ENCODE measurements at places on chromosomes 2 and 18.
A peak's percentile ranks its signal among the peaks of the same experiment; 100 is the strongest.

DNA sequence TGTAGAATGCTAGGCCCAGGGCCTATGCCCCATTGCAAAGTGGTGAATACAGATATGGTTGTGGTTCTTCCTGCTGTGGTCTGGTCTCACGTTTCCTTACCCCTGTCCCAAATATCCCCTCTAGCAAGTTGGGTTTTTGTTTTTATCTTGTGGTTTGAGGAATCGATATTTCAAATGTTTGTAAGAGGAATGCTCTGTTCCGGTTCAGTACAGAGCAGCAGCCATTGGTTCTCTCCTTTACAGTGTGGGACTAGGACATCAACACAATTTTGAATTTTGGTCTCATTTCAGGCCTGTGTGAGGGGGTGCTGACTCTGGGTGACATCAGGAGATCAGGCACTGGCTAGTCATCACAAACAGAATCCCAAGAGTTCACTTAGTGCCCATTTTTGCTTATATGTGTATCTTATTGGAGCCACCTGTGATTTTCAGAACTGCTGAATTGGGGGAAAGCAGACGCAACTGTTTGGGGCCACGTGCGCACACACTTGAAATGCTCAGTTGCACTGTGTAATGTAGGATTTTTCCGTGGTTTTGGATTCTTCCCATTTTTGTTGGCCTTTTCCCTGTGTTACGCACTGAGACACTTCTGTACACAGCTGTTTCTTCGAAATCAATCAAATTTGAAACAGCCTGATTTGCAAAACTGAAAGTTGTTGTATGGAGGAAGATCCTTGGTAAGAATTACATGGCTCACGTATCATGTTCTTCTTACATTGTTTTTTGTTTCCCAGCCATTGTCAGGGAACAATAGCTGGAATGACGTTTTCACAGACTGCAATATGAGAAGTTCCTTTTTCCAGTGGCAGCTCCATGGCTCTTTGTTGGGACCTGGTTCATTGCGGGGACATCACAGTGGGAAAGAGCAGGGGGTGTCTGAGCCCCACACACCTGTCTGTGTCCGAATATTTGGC, 8.6 kb downstream of the SH3BP4 start:
- DNase-seq = no peak

GRCh38 chr2:48247206-48247605, 282.7 kb upstream of the STON1 start:
- DNase-seq = no peak

GRCh38 chr2:106037262-106037661, 156.8 kb downstream of the UXS1 start:
- no peak for DNase-seq

- no peak for DNase-seq
These were observed 261.3 kb downstream of the CLIP4 start for GRCh38 chr2:29376541-29376940.

DNA sequence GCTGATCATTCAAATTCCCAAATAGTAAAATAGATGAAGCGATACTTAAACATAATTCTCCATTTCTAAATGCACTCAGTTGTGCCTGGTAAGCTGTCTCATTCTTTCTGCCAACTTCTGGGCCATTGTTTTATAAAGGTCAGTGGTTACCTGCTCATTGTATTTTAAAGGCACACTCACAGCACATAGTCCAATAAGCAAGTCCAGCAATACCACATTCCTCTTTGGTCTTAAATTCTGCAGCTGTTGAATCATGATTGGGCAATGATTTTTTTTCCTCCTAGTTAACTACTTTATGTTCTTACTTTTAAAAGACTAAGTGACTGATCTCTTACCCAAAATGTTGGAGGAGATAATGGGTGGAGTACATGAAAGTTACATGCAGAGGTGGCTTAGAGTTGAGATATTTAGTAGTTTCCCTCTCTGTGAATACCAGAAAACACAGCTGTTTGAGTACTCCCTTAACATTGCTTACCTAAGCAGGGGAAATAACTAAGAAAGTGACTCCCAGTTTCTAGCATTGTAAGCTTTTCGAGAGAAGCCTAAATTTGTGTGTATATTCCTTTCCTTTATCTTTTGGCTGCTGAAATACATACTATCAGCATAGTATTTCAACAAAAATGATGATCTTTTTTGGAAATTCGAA, 220.7 kb downstream of the CAMKMT start:
- no peak for DNase-seq

DNA sequence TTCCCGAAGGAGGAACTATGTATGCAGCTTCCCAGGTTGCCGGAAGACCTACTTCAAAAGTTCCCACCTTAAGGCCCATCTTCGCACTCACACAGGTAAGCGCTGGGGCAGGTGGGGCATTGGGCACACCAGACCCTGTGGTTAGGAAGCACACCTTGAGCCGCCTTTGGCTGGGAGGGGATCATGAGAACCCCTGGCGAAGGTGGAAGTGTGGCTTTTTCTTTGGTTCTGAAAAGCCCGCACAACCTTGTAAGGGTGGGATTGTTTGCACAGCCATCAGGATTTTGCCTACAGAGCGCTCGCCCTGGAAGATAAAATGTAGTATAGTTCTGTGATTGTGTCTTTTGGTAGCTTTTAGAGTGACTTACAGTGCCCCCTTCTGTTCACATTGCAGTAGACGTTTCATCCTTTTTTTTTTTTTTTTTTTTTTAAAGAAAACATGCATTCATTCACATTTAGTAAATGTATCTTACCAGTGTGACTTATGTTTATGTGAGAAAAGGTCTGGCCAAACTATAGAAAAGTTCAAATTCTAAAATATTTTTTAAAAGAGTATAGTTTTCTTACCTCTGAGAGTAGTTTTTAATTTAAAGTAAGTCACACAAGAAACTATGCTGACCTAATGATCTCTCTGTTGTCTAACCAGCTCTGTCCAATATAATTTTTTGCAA, 5.3 kb downstream of the KLF11 start:
- DNase-seq = no peak

DNA sequence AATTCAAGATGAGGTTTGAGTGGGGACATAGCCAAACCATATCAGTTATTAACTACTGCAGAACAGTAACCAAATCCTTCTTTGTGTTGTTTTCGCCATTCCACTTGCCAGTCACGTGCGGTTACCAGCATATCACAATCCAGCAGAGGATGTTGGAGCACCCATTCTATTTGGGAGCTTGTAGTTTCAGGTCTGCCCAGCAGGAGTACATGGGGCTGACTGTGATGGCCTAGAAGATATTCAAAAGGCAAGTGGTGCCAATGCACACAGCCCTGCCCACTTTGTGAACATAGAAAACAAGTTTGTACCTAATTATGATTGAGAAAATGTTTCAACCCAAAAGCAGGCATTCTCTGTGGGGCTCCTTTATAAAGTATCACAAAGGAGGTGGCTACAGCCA, 57.0 kb downstream of the ZNF519 start:
- no peak for DNase-seq

DNA sequence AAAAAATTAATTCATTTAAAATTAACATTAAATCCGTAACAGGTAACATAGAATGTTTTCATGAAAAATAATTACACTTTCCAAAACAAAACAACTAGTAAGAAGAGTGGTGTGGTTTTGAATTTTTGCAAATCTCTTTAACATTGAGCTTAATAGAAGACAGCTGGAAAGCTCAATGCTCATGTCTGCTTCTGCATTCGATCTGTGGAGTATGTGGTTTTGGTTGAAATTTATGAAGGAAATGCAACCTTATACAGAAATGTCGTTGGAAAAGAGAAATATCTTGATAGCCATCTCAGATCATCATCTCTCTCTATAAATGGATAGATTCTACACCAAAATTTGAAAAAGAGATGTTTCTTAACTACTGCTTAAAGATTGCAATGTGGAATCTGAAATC, 17.3 kb upstream of the FHL2 start:
- DNase-seq = no peak

- no peak for DNase-seq
These were observed 37.0 kb upstream of the GRHL1 start for GRCh38 chr2:9914384-9915065.

DNA sequence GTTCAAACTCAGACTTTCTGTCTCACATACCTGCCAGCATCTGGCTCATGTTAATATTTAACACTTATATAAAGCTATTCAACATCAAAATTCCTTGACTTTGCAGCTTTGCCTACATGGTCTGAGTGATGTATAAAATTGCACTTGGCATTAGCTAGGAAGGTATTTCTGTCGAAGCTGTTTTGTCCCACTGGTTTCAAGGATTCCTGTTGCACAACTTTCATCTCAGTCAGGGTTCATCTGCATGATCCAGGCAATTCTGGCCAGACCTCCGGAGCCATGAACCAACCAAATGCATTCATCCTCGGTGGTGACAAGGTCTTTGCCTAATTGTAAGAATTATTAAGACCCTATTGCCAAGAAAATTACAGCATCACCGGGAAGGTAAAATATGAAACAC, 185.4 kb downstream of the ZEB2 start:
- no peak for DNase-seq

DNA sequence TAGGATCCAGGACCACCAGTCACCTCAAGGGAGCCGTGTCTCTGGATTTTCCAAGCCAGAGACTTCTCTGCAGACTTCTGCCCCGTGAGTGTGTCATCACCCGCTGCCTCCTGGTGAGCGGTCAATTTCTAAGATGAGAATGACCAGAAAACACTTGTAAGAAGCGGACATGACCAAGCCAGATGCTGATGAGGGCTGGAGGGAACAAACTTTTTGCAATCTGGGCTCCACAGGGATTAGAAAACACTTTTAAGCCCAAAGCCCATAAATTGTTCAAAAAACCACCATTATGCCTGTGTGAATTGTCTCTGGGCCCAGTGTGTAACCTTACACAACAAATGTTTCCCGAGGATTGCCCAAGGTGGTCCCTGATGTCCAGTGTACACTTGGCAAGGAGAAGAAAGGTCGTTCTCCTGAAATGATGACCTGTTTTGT, 5.3 kb upstream of the NPPC start:
- no peak for DNase-seq

DNA sequence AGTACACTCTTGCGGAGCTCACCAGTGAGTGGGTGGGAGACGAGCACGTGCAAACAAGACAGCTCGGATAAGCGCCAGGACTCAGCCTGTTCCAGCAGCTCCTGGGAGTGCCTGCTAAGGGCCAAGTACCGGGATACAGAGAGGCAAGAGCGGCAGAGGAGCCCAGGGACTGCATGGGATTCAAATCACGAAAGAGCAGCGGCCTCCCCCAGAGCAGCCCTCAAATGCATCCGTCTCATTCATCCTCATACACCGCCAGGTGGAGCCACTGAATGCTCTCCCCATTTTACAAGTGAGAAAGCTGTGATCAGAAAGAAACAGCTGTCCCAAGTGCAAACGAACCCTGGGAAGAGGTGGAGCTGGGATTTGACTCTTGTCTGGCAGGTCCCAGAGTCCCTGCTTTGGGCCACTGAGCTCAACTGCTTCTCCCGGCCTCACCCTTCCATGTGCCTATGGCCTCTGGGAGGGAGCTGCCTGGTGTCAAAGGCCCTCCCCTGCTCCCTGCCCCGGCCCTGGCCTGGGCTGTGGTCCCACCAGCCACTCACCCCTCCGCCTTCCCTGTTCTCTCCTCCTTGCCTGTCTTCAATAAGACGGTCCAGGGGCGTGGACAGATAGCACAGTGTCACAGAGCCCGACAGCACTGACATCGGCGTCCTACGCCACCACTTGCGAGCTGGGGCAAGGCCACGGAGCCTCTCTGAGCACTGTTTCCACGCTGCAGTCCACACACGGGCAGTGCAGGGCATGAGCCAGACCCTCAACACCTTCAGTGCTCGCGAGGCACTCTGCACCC, 72.8 kb upstream of the TAF1B start:
- DNase-seq = no peak

DNA sequence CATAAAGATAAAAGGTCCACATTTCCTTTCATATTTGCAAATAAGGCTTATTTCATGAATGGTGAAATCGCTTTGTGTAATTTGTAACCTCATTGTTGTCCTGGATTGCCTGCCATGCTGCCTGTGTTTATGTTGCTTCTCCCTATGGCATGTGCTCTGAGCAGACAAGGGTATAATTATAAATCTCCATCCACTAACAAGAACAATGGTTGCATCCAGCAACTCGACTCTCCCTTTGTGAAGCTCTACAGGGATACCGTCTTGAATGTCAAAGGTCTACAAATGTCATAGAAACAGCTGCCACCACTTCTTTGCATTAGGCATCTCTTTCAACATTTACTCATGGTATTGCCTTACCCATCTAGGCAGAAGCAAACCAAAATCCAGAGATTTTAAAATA, 209.6 kb downstream of the SLC8A1 start:
- peak; percentile 41 for DNase-seq

DNA sequence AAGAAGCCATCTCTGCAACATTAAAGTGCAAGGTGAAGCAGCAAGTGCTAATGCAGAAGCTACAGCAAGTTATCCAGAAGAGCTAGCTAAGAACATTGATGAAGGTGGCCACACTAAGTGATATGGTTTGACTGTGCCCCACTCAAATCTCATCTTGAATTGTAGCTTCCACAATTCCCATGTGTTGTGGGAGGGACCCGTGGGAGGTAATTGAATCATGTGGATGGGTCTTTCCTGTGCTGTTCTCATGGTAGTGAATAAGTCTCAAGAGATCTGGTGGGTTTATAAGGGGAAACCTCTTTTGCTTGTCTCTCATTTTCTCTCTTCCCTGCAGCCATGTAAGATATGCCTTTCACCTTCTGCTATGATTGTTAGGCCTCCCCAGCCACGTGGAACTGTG, 11.4 kb downstream of the RDH14 start:
- no peak for DNase-seq

- no peak for DNase-seq
These were observed 86.8 kb upstream of the TFPI start for GRCh38 chr2:187640926-187641510.

DNA sequence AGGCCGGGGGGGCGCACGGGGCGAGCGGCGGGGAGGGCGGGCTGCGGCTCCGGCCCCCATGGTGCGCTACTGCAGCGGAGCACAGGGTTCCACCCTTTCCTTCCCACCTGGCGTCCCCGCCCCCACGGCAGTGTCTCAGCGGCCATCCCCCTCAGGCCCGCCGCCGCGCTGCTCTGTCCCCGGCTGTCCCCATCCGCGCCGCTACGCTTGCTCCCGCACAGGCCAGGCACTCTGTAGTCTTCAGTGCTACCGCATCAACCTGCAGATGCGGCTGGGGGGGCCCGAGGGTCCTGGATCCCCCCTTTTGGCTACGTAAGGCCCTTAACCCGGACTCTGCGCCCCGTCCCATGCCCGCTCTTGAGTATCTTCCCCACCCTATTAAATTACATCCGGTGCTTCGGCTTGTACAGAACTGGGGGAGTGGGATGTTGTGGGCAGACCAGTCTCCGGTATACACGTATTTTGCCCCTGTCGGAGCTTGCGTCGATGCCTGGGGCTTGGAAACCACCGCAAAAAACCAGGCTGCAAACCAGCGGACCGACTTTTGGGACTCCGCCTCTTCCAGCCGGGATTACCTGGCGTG, 598 bp upstream of the WBP1 start:
- DNase-seq = no peak

DNA sequence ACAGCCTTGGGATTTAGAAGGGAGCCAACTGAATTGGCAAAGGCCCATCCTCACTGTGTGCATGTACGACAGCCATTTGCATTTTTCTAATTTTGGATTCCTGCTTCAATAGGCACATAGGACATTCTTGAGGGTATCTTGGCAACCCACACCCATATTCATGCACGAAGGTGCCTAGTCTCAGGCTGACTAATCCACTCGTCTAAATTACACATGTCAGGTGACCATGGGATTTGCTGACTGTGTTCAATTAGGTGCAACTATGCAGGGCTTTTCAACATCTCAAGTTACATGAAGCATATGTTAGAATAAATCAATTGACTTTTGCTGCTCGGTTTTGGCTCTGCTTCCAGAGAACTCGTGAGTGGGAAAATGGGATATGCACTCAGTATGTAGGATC, 249.7 kb downstream of the SP3 start:
- DNase-seq = no peak

All from NCI-H2081 treated with DMSO at 0.1 percent for 48 hours (cell line).